Muscle of leg (tissue), 16 donors: ENCODE measurements at places on chromosomes 6 and 20.

DNA sequence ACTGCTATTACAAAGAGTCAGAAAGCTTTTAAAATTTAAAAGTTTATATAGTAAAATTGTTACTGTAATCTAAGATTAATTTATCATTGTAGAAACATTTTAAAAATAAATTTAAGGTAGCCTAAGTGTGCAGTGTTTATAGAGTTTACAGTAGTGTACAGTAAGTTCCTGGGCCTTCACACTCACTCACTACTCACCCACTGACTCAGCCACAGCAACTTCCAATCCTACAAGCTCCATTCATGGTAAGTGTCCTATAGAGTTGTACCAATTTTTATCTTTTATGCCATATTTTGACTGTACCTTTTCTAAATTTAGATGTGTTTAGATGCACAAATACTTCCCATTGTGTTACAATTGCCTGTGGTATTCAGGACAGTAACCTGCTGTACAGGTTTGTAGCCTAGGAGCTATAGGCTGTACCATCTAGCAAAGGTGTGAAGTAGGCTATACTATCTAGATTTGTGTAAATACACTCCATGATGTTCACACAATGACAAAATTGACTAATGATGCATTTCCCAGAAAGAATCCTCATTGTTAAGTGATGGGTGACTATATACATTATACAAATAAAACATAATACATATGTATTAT, 10.2 kb upstream of the TMEM170B start:
- no peak for DNase-seq

DNA sequence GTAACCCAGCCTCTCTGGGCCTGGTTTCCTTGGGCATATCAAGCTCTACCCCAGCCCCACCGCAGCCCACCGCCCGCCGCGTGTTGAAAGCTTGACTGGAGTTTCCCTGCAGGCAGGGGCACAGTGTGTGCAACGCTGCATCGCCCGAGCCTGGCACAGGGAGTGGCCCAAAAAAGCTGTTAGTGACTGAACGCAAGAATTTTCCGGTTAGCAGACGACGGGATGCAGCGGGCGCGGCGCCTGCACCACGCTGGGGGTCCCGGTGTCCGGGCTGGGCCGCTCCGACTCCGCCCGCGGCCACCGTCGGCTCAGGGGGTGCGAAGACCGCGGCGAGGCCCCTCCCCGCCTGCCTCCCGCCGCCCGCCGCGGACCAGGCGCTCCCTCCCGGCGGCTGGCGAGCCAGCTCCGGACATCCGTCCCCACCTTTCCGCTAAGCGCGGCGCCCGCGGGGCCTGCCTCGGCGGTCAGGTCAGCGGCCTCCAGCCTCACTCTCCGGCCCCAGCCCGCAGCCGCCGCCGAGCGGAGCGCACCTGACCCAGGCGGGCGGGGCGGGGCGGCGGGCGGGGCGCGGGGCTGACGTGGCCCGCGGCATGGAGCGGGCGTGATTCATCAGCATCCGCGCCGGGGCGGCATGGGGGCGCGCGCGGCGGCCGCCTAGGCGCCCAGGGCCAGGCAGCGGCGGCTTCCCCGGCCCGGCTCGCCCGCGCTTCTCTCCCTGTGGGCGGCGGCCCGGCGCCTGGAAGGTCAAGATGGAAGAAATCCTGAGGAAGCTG, at the start of gene ARFGEF3:
ARFGEF3 (plus strand) TSS at position 602 of the 773 bp plus-strand sequence; CDS start at position 750, 148 bp downstream.
- peak; percentile 33 for DNase-seq

DNA sequence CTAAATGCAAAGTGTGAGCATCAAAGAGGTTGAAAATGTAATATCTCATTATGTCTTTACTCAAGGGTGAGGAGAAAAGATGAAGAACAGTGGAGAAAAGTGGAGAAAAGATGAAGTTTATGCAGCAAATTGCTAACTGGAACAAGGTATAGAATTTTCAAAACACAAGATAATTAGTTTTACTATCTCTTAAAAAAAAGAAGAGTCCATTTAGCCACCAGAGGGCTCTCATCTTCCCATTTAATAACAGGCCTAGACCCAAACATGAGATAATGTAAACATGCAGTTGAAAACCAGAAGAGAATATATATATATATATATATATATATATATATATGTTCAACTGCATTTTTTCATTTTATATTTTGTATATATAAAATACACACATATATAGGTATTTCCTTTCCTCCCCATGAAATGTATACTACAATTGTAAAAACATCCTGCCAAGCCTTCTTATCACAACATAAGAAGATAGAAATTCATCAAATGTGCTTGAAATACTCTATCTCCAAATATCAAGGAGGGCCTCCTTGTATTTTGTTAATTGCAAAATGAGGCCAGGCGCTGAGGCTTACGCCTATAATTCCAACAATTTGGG, 78.4 kb downstream of the ADTRP start:
- peak; percentile 87 for DNase-seq

DNA sequence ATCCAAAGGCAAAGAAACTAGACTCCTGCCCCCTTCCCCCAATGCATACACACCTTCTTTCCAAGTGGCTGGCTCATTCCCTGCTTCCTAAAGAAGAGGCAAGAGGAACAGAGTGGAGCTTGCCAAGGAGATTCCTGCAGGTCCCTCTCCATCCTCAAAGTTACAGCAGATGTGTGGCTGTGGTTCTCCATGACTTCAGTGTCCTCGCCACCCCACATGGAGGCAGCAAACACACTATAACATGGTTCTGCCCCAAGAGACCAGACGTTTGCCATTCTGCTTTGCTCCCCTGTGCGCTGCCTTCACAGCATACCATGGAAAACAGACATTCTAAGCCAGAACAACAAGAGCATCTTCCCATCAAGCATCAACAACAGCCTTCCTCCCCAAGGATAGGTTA, 84.4 kb downstream of the BACH2 start:
- no peak for DNase-seq
